ENCODE measurements at places on chromosomes 1 and 21. TPM values are rescaled to one million over a fixed set of nuclear protein-coding genes. Genes with fewer than 3 reads are reported as not detected.

BACE2 gene
- total RNA-seq, result 35.6 TPM

CENPS gene
- total RNA-seq, result 6.8 TPM

ADAMTS1 gene
- 18.3 TPM for total RNA-seq

FAM72D gene
- 1.2 TPM for total RNA-seq

LRRC38 gene
- not detected for total RNA-seq

FAM3B gene
- 323 TPM for total RNA-seq

E2F2 gene
- 6.8 TPM for total RNA-seq

- no peaks in the 10 kb centered on the region for H3K4me1 ChIP-seq
- no peaks in the 10 kb centered on the region for H3K36me3 ChIP-seq
- H3K27ac ChIP-seq, result no peak overlapping the region
- DNase-seq, result no peak
Measured at GRCh38 chr1:222043444-222044292, 301.8 kb upstream of the DUSP10 start.

DNA sequence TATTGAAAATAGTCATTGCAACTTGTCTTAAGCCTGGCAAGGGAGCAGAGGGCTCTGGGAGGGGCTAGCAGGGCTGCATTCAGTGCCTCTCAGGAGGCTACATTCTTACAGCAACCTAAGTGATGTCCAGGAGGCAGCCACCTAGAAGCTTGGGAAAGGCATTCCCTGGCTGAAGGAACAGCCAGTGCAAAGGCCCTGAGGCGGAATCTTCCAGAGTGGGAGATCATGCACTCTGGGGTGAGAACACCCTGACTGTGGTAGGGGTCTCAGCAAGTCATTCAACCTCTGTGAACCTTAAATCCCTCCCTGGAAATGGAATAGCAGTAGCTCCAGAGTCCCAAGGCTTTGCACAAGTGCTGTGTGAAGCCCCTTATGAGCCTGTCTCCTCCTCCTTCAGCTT, 84.1 kb downstream of the TAS1R2 start:
- DNase-seq, result no peak
- no peaks in the 10 kb centered on the region for H3K4me1 ChIP-seq
- no peak overlapping the region for H3K27ac ChIP-seq

DNA sequence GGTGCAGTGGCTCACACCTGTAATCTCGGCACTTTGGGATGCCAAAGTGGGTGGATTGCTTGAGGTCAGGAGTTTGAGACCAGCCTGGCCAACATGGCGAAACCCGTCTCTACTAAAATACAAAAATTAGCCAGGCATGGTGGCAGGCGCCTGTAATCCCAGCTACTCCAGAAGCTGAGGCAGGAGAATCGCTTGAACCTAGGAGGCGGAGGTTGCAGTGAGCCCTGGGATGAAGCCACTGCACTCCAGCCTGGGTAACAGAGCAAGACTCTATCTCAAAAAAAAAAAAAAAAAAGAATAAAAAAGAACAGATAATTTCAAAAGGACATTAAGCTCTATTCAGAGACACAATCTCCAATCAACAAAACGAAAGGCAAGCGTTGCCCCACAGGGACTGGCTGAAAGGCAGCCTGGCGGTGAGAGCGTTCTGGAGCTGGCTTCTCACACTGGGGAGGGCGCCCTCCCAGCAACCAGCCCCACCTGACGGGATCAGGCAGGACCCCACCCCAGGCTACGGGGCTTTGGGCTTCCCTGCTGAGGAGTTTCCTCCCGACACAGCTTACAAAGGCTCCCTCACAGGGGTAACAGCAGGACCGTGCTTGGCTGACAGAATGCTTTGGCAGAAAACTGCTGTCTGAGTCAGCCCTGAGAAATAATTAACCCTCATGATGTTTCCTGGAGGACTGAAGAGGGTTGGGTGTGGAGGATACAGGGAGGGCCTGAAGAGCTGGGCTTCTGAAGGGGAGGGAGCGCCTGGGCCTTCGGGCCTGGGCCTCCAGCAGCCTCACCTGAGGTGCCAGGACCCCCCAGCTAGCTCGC, 31.1 kb upstream of the SRP9 start:
- DNase-seq, result peak; percentile 78
- no peaks in the 10 kb centered on the region for H3K27me3 ChIP-seq
- no peaks in the 10 kb centered on the region for H3K4me1 ChIP-seq
- H3K4me3 ChIP-seq, result peak overlapping the region; percentile 72
- peak overlapping the region; percentile 75 for H3K27ac ChIP-seq
- no peaks in the 10 kb centered on the region for H3K36me3 ChIP-seq

- no peak for DNase-seq
- H3K4me1 ChIP-seq, result no peaks in the 10 kb centered on the region
- H3K27me3 ChIP-seq, result no peaks in the 10 kb centered on the region
- H3K27ac ChIP-seq, result no peak overlapping the region
Measured at GRCh38 chr1:242674951-242675645, 150.6 kb upstream of the PLD5 start.

DNA sequence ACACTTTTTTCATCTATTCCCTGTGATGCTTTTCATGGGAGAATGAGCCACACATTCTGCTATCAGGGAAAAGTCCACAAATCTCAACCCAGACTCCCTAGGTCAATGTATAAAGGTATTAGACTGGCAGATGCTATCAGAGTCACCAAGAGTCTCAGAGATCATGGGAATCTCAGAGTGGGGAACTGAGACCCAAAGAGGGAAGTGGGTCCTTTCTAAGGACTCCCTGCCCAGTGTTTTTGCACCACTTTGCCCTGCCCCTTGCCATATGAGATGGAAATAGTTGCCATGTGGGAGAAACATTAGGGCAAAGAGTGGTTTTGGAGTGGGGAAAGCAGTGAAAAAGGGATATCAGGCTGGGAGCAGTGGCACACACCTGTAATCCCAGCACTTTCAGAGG, 19.1 kb upstream of the AZIN2 start:
- no peak overlapping the region for H3K4me3 ChIP-seq
- H3K36me3 ChIP-seq, result no peaks in the 10 kb centered on the region

GRCh38 chr1:61461406-61462384, 263.2 kb downstream of the TM2D1 start:
- H3K4me1 ChIP-seq, result no peaks in the 10 kb centered on the region
- no peaks in the 10 kb centered on the region for H3K36me3 ChIP-seq
- DNase-seq, result no peak
- H3K27me3 ChIP-seq, result no peaks in the 10 kb centered on the region
- H3K27ac ChIP-seq, result no peak overlapping the region

- no peaks in the 10 kb centered on the region for H3K4me1 ChIP-seq
- H3K27me3 ChIP-seq, result no peaks in the 10 kb centered on the region
- H3K27ac ChIP-seq, result no peak overlapping the region
- DNase-seq, result no peak
Measured at GRCh38 chr1:3570066-3570986, 41.0 kb downstream of the MEGF6 start.

GRCh38 chr1:60066001-60066400, 7.6 kb downstream of the C1orf87 start:
- H3K36me3 ChIP-seq, result no peaks in the 10 kb centered on the region
- H3K4me1 ChIP-seq, result no peaks in the 10 kb centered on the region
- DNase-seq, result no peak
- H3K27ac ChIP-seq, result no peak overlapping the region

DNA sequence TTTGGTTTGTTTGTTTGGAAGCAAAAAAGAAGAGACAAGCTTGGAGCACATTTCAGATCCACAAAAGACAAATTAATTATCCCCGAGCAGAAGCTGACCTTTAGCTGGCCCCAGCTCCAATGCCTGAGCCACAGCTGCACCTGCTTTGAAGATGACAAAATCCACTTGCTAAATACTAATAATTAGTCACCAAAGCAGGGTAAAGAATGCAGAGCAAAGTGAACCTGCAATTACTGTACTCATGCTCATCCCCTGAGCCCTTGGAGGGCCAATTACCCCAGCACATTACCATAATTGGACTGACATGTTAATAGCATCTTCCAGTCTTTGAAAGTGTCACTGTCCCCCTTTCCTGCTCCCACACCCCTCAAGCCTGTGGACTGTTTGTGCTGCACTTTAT, 38.2 kb upstream of the KCND3 start:
- DNase-seq, result no peak
- H3K27me3 ChIP-seq, result no peaks in the 10 kb centered on the region
- no peak overlapping the region for H3K4me3 ChIP-seq
- H3K36me3 ChIP-seq, result no peaks in the 10 kb centered on the region

GRCh38 chr1:44776730-44777068, 1.4 kb downstream of the RPS8 start:
- peak overlapping the region; percentile 80 for H3K4me3 ChIP-seq
- no peaks in the 10 kb centered on the region for H3K27me3 ChIP-seq
- H3K4me1 ChIP-seq, result no peaks in the 10 kb centered on the region
- no peak for DNase-seq

GRCh38 chr1:187960125-187960638, 1131.4 kb downstream of the PLA2G4A start:
- H3K4me1 ChIP-seq, result no peaks in the 10 kb centered on the region
- H3K27me3 ChIP-seq, result no peaks in the 10 kb centered on the region
- H3K4me3 ChIP-seq, result no peak overlapping the region
- DNase-seq, result no peak
- H3K36me3 ChIP-seq, result no peaks in the 10 kb centered on the region
- H3K27ac ChIP-seq, result no peak overlapping the region

GRCh38 chr1:159200769-159201168, 3.9 kb upstream of the ACKR1 start:
- no peaks in the 10 kb centered on the region for H3K27me3 ChIP-seq
- H3K4me3 ChIP-seq, result no peak overlapping the region
- H3K4me1 ChIP-seq, result no peaks in the 10 kb centered on the region
- no peak for DNase-seq
- H3K36me3 ChIP-seq, result no peaks in the 10 kb centered on the region
- H3K27ac ChIP-seq, result no peak overlapping the region

GRCh38 chr1:89637496-89637895, 4.6 kb downstream of the LRRC8C start:
- DNase-seq, result no peak
- no peaks in the 10 kb centered on the region for H3K4me1 ChIP-seq
- no peak overlapping the region for H3K4me3 ChIP-seq
- H3K36me3 ChIP-seq, result no peaks in the 10 kb centered on the region

- no peak for DNase-seq
- H3K36me3 ChIP-seq, result no peaks in the 10 kb centered on the region
- H3K4me1 ChIP-seq, result no peaks in the 10 kb centered on the region
- no peaks in the 10 kb centered on the region for H3K27me3 ChIP-seq
Measured at GRCh38 chr1:202281316-202282024, 60.3 kb downstream of the UBE2T start.

- peak; percentile 41 for DNase-seq
- peak overlapping the region; percentile 96 for H3K27ac ChIP-seq
- no peaks in the 10 kb centered on the region for H3K27me3 ChIP-seq
- H3K36me3 ChIP-seq, result no peaks in the 10 kb centered on the region
- peak overlapping the region; percentile 95 for H3K4me3 ChIP-seq
- H3K4me1 ChIP-seq, result no peaks in the 10 kb centered on the region
Measured at GRCh38 chr1:202143011-202143767, 1.3 kb downstream of the ARL8A start.

DNA sequence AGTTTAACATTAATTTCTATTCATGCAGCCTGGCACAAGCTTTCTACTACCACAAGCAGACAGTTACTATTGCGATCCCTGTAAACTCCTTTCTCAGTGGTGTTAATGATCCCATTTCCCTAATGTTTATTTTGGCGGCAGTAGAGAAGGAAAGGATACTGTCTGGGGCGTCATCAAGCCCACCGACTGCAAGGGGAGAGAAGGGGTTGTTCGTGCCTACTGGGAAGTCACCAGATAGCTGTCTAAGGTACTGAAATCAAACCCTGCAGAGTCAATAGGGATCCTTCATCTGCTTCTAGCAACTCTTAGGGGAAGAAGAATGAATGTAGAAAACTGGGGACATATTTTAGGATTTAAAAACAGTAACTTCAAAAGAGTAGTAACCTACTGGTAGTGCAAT, 95.2 kb upstream of the ADAR start:
- H3K27ac ChIP-seq, result no peak overlapping the region
- no peak overlapping the region for H3K4me3 ChIP-seq
- H3K4me1 ChIP-seq, result no peaks in the 10 kb centered on the region
- H3K36me3 ChIP-seq, result no peaks in the 10 kb centered on the region
- no peaks in the 10 kb centered on the region for H3K27me3 ChIP-seq
- no peak for DNase-seq

DNA sequence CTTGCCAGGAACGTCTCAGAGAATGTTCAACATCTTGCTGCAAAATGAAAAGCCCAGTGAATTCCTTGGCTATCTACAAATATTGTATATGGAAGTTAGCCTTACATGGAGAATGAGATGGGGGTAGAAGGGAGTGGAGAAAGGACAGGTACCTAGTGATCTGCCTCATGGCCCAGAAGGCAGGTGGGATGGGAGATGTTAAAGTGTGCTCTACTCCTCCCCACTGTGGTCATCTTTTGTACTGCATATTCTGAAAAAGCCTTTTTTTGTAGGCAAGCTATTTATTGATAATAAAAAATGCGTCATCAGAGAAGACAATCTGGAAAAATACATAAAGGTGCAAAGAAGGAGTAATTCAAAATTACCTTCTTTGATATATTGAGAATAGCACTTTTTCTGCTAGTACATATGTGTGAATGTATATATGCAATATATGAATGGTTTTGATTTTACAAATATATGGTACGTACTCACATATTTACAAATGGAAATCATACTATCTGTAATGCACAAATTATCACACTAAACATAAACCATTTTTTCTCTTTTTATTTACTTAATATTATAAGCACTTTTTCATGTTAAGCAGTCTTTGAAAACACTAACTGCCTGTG, 19.1 kb upstream of the SLC5A9 start:
- no peak for DNase-seq
- H3K4me1 ChIP-seq, result no peaks in the 10 kb centered on the region
- no peak overlapping the region for H3K27ac ChIP-seq
- no peaks in the 10 kb centered on the region for H3K36me3 ChIP-seq

DNA sequence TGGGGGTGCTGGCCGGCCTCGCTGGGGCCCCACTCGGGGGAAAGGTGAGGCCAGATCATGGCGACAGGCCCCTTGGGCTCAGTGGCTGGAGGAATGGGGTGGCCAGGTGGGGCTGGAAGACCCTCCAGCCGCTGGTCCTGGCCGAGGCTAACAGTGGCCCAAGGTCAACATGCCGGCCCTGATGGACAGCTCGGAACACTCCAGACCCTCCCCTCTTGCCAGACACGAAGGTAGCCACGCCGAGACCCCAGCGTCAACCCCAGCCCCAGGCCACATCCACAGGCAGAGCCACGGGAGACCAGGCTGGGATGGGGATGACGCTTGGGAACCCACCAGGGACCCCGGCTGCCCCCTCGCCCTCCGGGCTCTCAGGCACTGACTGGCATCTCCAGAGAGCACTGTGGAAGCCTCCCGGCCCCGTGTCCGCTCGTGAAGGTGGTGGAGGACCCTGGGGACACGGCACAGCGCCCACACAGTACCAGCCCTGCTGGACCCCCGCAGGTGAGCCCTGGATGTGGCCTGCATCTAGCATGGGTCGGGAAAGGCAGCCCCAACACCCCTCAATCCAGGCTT, 905 bp upstream of the C1QTNF12 start:
- no peak for DNase-seq
- H3K36me3 ChIP-seq, result peaks cover 2% of the 10 kb centered on the region
- peaks cover 10% of the 10 kb centered on the region for H3K4me1 ChIP-seq
- H3K27me3 ChIP-seq, result no peaks in the 10 kb centered on the region

GRCh38 chr1:8448911-8449661, 131.2 kb downstream of the SLC45A1 start:
- no peaks in the 10 kb centered on the region for H3K4me1 ChIP-seq
- DNase-seq, result no peak
- H3K4me3 ChIP-seq, result no peak overlapping the region
- H3K27me3 ChIP-seq, result no peaks in the 10 kb centered on the region
- H3K27ac ChIP-seq, result peak overlapping the region; percentile 62
